ENCODE measurements at places on chromosomes 3 and 15.

GRCh38 chr3:58555203-58555602 lies 18.2 kb upstream of the ACOX2 start:
- peak; percentile 17 for DNase-seq

DNA sequence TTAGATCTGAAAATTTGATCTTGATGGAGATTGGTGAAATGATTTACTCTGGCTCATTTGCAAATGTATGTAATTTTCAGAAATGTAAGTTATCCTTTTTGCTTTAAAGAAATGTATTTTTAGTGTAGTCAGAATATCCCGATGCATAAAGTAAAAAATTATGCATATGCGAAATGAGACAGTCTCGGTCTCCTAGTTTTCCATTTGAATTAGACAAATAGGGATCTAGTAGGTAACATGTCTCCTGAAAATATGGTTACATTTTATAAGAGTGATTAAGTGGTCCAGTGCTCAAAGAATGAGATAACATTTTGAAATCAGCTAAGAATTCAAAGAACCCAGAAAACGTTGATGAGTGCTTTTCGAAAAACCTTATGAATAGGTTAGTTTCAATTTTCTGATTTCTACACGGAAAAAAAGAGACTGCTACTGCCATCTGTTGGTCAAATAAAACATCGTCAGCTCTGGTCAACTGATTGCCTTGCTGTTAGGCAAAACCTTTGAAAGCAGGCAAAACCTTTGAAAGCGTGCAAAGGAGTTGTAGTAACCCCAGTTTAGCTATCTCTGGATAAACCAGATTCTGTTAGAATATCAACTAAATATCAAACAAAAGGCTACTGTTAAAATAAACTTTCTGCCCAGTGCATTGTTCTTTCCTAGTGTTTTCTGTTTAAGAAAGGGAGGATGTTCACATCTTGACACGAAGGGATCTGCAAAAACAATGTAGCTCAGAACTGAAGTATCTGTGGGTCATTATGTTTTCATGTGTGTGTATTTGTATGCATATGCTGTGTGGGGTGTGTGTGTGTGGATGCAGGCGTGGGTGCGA lies 59.3 kb upstream of the CHMP2B start:
- no peak for DNase-seq

GRCh38 chr15:90570643-90571042 lies 40.9 kb downstream of the CRTC3 start:
- no peak for DNase-seq

DNA sequence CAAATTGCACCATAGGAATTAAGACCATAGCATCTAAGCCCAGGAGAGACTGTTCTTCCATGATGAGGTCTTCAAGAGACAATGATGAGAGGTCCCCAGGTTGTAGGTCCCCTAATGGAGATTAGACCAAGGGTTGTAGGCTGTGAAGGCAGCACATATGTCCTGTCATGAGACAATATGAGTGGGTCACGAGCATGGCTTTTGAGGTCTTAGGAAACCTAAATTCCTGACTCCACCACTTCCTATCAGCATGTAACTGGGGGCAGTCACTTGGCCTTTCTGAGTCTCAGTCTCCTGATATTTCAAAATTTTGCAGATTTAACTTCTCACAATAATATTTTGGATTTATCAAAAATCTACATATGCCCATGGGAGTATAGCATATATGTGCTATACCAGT lies 31.3 kb downstream of the STAC start:
- DNase-seq, result no peak

DNA sequence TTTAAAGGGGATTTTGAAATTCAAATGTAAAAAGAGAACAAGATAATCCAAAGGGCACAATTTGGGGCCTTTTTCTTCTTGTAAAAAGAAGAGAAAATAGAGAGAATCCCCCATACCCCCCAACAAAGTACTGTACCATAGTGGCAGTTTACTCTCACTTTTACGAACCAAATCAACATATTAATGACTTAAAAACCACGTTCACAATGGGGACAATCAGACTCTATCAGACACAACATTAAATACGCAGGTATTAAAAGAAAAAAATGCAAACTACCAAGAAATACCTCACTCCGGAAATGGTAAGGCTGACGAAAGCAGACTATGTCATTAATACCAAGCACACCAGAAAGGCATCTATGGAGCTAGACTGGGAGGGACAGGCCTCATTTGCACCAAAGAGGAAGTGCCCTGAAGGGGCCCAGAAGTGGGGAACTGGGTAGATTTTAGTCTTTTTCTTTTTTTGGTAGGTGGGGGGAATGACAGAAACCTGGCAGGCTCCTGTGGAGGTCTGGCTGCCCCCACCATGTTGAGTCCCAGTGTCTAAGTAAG lies 134.3 kb downstream of the TIGIT start:
- no peak for DNase-seq

- DNase-seq, result no peak
Measured at GRCh38 chr3:12430086-12430485, 54.2 kb upstream of the TSEN2 start.

DNA sequence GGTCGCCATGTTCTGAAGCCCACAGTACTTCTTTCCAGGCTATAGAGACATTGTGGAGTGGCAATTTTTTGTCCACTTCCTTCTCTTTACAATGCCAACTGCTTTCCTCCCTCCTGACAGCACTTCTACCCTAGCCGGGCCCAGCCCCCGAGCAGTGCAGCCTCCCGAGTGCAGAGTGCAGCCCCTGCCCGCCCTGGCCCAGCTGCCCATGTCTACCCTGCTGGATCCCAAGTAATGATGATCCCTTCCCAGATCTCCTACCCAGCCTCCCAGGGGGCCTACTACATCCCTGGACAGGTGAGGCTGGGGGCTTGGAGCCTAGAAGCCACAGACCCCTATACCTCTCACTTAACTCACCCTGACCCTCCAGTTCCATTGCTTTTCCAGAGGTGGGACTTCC lies 2.8 kb downstream of the EIF4G1 start:
- DNase-seq, result no peak

- peak; percentile 73 for DNase-seq
Measured at GRCh38 chr15:78007964-78008886, 69.3 kb downstream of the TBC1D2B start.

DNA sequence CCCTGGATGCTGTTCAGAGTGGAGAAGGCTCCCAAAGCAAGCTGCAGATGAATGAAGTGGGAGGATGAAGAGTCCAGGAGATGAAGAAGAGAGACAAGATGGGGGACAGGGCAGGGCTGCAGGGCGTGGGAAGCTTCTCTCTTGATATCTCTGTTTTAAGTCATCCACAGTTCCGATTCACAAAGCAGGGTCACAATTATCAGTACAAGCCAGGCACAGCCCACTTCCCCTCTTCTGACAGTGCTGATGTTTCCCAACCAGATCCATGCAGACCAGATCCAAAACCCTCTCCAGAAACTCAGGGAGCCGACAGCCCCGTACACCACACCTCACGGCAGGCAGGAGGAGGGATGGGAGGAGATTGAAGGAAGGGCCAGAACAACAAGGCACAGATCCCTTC lies 31.1 kb downstream of the NTRK3 start:
- DNase-seq, result no peak

GRCh38 chr3:45084820-45085816 lies 59.0 kb downstream of the CLEC3B start:
- DNase-seq, result no peak

DNA sequence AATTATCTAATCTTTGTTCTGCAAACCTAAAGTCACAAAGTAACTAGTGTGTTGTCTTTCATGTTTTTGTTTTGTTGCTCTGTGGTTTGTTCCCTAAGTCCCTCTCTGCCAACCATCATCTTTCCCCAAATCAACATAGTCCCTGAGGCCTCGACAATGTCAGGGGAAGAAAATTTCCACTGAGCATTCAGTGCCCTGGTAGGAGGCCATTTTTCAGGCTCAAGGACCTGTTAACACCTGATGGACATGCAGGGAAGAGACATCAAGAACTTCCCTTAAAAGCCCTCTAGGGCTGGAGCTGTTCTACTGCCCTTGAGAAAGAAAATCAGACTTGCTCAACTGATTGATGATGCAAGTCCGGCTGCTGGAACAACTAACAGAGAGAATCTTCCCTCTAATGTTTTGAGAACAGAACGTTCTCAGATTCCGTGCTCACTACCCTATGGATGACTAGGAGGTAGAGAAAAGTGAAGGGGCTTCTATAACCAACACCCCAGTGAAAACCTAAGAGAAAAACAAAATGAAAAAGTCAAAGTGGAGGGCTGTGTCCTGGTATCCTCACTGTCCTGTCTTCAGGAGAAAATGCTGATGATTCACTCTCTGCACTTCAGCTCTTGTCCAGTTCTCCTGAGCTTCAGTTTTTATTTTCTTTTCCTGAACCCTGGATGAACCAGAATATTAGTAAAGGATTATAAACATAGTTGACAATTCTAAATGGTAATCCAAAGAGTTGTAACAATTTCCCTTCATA lies 373.1 kb downstream of the FOXP1 start:
- DNase-seq, result no peak

DNA sequence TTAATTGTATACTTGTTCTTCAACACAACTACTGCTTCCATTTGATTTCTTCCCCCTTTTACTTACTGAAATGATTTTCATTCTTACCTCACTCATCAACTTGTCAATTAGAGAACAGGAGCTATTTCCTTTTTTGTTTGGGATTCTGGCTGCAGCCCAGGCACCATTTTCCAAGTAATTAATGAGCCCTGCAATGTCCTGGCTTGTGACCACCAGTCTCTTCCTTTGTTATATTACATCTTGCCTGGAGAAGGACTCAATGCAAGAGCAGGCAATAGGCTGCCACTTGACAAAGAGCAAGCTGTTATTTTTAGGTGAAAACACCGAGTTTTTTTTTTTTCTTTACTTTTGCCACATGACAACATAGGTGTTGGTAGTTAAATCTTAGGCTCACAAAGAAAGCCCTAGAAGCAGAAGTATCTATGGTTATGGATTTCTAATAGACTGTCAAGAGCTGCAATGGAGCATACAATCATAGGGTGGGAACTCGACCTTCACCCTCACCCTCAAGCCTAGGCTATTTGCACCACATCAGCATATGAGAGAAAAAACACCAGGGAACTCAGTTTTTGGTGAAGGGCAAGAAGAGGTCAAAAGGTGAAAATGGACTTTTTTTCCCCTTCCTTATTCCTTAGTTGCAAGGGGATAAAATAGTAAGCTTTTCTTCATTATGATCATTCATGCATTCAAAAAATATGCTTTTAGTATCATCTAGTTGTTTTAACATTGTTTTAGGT lies 114.9 kb downstream of the TNIK start:
- DNase-seq, result no peak

DNA sequence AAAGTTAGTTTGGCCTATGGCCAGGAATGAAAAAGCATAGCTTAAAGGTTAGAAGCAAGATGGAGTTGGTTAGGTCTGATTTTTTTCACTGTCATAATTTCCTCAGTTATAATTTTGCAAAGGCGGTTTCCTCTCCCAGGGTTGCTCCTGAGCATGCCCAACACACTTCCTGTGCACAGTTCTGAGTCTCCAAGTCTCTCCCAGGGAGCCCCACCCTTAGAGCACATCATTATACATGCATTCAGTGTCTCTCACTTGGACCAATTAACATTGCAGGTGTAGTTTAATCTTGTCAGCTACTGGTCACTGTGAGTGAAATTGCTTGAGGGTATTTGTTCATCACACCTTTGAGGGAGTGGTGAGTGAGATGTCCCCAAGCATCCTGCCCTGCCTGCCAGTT lies 96.0 kb upstream of the ATP10A start:
- DNase-seq, result no peak

DNA sequence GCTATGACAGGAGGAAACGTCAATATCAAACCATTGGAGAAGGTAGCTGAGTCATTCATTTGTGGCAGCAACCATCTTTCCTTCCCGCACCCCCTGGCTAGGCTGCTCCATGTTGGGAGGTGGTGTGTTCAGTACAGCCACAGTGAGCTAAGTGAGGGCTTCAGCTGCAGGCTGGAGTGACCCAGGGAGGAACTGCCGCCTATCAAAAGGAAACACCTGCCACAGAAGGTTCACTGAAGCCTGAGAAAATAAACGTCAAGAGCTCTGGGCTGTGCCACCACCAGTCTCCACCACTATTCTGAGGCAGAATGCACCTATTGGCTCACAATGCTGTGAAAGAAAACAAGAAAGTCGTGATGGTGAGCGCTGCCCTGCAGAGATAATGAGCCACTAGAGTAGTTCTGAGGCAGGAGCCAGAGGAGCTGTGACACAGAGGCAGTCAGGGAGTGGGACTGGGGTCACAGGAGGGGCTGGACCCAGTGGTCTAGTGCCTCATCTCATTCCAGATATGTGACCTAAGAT lies 34.8 kb upstream of the CD47 start:
- no peak for DNase-seq

- DNase-seq, result no peak
Measured at GRCh38 chr15:76951220-76951619, 19.7 kb downstream of the RCN2 start.

DNA sequence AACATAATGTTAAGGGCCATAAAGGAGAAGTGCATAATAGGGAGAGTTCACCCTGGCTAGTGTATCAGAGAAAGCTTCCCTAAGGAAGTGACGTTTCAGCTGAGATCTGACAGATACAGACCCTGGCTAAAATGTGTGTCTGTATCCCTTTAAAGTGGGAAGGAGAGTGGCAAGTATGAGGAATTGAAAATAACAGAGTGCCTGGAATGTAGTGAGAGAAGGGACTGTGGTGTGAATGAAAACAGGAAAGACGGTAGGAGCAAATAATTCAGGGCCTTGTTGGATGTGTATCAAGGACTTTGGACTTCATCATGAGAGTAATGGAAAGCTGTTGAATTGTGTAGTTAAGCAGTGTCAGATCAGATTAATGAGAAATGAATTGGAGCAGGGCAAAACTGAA lies 30.5 kb downstream of the NEO1 start:
- no peak for DNase-seq

GRCh38 chr15:33304924-33305323 lies 5.8 kb upstream of the RYR3 start:
- no peak for DNase-seq

GRCh38 chr15:67914537-67915460 lies 75.0 kb upstream of the RNU6-1 start:
- DNase-seq, result no peak

GRCh38 chr3:119570229-119570628 lies 9.1 kb upstream of the ADPRH start:
- no peak for DNase-seq

- no peak for DNase-seq
Measured at GRCh38 chr3:24598695-24599470, 104.2 kb upstream of the THRB start.

DNA sequence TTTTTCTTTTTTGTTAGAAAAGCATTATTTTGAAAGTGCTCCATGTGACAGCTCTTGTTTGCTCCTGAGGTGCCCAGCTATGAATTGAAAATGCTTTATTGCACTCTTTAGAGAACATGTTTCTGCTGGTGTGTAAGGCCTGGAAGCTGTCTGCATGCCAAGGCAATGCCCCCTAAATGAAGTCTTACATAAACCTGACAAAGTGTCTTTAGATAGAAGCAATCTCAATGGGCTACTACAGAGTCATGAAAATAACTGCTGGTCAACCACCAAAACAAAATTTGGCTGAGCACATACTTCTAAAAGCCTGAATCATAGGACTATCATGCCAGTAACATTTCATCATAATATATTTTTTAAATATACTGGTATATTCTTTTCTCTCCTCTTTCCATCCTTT lies 178.7 kb downstream of the THRB start:
- DNase-seq, result no peak

- DNase-seq, result no peak
Measured at GRCh38 chr3:160402221-160403027, 3.0 kb downstream of the SMC4 start.

Data from cardiac septum (tissue), 1 donor.